Left colon (tissue), 2 donors: ENCODE measurements at places on chromosomes 6 and 20. TPM values are rescaled to one million over a fixed set of nuclear protein-coding genes. Genes with fewer than 3 reads are reported as not detected.

BCLAF1 gene
- 106 TPM for total RNA-seq

DNA sequence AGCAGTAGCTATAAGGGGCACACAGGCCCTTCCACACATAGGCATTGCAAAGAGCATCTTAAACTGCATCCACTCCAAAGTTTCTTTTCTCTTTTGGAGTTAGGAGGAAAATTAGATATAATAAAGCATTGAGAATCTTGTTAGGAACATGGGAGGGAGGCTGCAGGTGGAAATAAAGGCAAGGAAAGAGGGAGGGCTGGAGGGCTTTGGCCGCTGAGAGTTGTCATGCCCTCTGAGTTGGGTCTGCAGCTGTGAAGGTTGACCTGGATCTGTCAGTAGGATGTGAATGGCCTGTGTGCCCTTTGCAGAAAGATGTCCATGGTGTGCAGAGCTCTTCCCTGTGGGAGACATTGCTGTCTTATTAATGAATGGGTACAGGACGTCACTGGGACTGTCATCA is 134.0 kb downstream of the FNDC1 start:
- DNase-seq = no peak

DNA sequence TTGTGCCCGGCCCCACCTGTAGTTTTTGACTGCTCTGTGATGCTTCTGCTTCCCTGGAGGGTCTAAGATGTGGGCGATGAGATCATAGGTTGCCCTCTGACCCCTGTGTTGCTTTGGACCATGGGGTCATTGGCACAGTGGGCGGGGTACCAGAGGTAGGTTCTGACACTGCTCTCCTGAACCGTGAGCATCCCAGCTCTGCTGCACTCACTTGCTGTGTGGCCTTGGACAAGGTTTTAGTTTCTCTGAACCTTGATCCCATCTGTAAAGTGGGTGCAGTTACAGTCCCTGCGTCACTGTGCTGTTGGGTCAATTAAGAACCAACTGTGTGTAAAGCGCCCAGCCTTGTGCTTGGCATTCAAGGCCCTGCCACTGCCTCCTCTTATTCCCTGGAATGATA is 30.9 kb downstream of the SRC start:
- DNase-seq = peak; percentile 17

- peak; percentile 69 for DNase-seq
These were observed 180.3 kb downstream of the CDH26 start for GRCh38 chr20:60138256-60139220.

DNA sequence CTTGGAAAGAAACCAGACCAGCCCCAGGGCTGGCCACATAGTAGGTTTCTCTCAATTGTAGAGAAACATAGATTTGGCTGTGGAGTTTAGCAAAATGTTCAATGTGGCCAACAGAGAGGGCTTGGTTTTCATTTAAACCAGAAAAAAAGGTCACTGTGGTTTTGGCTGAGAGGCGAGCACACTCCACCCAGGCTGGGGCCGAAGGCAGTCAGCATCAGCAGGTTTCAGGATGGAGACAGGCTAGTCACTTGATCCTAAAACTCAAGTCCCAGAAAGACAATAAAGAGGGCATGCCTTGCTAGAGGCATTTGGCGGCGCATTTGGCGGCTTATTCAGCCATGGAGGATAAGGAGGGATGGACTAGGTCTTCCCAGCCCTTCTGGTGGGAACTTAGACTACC is 73.1 kb downstream of the PRND start:
- no peak for DNase-seq

DEFB132 gene
- not detected for total RNA-seq

- DNase-seq = no peak
These were observed 33.1 kb upstream of the CDYL start for GRCh38 chr6:4743062-4743461.

DNA sequence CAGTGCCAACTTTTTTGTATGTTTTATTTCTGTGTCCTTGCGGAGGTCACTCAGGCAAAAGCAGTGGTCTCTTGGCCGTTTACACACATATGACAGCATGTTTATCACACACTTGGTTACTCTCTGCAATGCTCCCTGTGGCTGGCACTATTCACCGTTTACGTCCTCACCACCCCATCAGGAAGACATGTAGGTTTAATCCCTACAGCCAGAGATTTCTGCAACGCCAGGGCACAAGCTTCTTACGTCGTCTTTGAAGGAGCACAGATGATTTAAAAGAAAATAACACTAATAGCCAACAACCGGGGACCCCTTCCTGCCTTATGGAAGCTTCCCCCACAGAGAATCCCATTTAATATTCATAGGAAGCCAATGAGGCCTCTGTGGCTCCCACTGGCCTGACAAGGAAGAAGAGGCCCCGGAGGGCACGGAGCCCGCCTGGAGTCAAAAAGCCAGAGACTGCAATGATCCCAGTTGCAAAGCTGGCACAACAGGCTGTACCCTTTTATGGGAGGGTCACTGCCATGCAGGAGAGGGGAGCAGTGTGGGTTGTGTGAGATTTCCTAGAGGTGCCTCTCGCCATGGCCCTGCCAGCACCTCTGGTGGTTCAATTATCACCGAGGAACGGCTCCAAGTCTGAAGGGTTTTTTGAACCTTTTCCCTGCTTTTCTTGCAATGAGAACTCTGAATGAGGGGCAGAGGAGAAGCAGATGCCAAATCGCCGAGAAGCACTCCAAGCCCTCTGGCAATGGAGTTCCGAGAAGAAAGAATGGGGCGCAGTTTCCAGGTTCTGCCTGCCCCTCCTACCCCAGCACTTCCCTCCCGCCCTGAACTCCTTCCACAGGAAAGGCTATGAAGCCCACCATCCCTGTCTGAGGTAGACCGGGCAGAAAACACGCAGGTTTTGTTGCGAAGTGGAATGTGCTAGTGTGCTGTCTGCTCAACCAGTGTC is 96.2 kb downstream of the THBS2 start:
- no peak for DNase-seq

DNA sequence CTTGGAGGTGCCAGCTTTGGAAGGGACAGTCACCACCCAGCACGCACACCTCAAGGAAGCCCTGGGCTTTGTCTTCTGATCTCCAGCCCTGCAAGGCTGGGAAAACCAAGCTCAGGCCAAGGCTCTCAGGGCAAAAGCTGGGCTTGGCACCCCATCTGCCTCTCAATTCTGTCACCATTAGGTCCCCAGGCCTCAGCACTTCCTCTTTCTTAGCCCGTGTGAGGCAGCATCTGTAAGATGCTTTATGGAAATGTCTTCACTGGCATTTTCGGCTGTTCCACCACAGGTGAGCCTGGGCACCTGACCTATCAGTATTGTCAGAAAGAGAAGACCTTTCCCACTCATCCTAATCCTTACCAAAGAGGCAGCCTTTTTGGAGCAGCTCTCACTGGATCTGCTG is 24.6 kb downstream of the GMEB2 start:
- DNase-seq = no peak

DNA sequence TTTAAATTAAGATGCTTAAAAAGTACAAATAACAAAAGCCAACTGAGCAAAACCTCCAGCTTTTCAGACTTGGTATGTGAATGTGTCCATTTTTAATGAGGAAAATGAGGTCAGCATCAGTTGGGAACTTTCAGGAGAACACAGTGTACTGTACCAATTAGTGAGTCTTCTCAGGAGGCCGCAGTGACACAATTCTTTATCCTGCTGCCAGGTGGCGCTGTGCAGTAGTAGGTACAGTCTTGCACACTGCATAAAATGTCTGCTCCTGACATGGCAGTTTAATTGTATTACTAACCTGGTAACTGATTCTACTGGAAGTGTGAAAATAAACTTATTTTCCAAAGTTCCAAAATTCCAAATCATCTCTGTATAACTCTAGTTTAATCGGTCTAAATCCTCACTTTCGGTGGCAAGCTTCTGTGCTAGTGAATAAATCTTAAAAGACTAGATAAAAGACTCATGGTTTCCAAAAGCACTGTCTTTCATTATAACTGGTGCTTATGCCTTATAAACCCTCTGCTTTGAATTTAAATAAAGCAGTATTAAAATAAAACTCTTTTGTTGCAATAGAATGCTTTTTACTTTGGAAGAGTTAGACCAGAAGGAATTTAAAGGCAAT is 214.8 kb upstream of the MMS22L start:
- peak; percentile 31 for DNase-seq

- peak; percentile 21 for DNase-seq
These were observed 54.2 kb downstream of the DSTN start for GRCh38 chr20:17624070-17624469.
